ENCODE measurements at places on chromosomes 2 and 18. TPM values are rescaled to one million over a fixed set of nuclear protein-coding genes. Genes with fewer than 3 reads are reported as not detected.

DNA sequence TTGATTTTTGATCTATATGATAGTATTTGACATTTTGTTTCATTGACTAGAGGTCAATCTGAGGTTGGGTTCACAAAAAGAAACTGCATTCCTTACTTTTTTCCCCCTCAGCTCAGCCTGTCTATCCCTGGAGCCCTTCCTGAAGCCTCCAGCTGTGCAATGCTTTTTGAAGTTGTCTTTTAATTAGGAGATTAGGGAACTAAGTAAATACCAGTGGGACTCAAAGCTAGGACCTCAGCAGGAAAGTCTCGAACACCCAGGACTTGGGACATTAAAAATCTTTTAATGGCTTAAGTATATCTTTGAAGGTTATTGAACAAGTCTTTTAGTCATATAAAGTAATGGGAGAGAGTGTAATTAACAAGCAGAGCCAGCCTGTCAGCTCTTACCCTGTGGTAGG is 220.2 kb downstream of the PDE11A start:
- no peaks in the 10 kb centered on the region for H3K36me3 ChIP-seq
- no peak overlapping the region for H3K4me3 ChIP-seq
- no peak for DNase-seq
- H3K27ac ChIP-seq = no peak overlapping the region
- no peaks in the 10 kb centered on the region for H3K27me3 ChIP-seq

DNA sequence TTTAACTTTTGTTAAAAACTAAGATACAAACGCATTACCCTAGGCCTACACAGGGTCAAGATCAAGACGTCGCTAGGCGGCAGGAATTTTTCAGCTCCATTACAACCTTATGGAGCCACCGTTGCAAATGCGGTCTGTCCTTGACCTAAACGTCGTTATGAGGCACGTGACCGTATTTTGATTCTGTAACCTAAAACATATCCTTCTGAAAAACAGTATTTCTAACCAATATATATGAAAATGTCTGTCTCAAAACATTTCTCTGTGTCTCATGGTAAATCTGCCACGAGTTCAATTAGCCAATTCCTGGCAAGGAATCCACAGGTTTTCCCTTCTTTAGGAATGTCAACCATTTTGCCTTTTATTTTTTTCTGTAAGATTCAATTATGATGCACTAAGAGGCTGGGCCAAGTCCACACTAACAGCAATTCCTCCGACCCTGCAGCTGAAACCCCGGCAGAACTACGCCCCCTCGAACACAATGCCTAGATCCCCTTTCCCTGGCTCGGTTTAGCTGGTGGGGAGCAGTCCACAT is 1.7 kb downstream of the RTN4 start:
- H3K36me3 ChIP-seq = no peaks in the 10 kb centered on the region
- H3K27me3 ChIP-seq = no peaks in the 10 kb centered on the region
- H3K4me1 ChIP-seq = peaks cover 49% of the 10 kb centered on the region
- DNase-seq = no peak
- peak overlapping the region; percentile 96 for H3K4me3 ChIP-seq

GRCh38 chr2:118269408-118270051 is 181.3 kb downstream of the INSIG2 start:
- H3K27ac ChIP-seq = no peak overlapping the region
- no peaks in the 10 kb centered on the region for H3K27me3 ChIP-seq
- no peaks in the 10 kb centered on the region for H3K4me1 ChIP-seq
- DNase-seq = no peak

- no peak overlapping the region for H3K27ac ChIP-seq
- no peaks in the 10 kb centered on the region for H3K27me3 ChIP-seq
- H3K4me1 ChIP-seq = no peaks in the 10 kb centered on the region
- no peak for DNase-seq
Observed at GRCh38 chr2:19881221-19881907, 20.4 kb downstream of the TTC32 start.

- no peak overlapping the region for H3K27ac ChIP-seq
- H3K36me3 ChIP-seq = peaks cover 25% of the 10 kb centered on the region
- no peak overlapping the region for H3K4me3 ChIP-seq
- no peaks in the 10 kb centered on the region for H3K27me3 ChIP-seq
Observed at GRCh38 chr2:48454504-48454903, 75.5 kb upstream of the STON1 start.

GRCh38 chr2:239544143-239544917 is 143.5 kb upstream of the HDAC4 start:
- H3K36me3 ChIP-seq = no peaks in the 10 kb centered on the region
- H3K27ac ChIP-seq = no peak overlapping the region
- H3K4me3 ChIP-seq = no peak overlapping the region
- no peaks in the 10 kb centered on the region for H3K27me3 ChIP-seq
- no peak for DNase-seq

DNA sequence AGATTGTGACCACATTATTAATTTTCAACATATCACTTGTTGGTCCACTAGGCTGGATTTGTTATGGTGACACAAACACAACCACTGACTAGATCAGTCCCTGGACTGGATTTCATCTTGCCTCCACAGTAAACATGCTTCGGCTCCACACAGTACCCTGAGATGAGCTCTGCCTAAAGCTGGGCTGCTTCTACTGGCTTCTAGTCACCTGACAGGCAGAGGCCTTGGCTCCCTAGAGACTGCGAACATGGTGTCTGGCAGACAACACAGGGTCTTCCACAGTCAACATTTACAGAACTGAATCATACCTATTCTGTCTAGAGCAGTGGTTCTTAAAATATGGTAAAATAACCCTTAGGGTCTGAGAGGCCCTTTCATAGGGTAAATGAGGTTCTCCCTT is 69.2 kb downstream of the RIT2 start:
- H3K27me3 ChIP-seq = no peaks in the 10 kb centered on the region
- no peak for DNase-seq
- H3K27ac ChIP-seq = no peak overlapping the region
- no peaks in the 10 kb centered on the region for H3K4me1 ChIP-seq
- no peak overlapping the region for H3K4me3 ChIP-seq

- H3K4me3 ChIP-seq = peak overlapping the region; percentile 92
- DNase-seq = no peak
- H3K27me3 ChIP-seq = no peaks in the 10 kb centered on the region
Observed at GRCh38 chr18:25348386-25349130, 3.4 kb downstream of the ZNF521 start.

DNA sequence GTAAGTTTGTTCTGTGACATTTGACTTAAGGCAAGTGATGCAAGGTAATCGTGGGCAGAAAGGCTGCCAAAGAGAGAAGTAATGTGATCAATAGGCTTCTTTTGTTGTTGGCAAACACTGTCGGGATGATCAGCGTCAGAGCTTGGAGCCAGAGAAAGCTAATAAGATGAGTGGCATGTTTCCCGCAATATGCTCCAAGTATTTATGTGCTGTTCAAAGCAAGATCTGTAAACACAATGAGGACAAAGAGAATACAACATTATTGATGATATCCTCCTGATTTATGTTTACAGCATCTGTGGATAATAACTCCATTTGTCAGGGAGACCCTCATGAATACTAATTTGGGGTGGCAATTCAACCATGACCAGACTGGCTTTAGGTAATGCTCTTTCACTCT is 603.3 kb downstream of the TDRD15 start:
- H3K36me3 ChIP-seq = no peaks in the 10 kb centered on the region
- no peak for DNase-seq
- H3K4me3 ChIP-seq = no peak overlapping the region

DNA sequence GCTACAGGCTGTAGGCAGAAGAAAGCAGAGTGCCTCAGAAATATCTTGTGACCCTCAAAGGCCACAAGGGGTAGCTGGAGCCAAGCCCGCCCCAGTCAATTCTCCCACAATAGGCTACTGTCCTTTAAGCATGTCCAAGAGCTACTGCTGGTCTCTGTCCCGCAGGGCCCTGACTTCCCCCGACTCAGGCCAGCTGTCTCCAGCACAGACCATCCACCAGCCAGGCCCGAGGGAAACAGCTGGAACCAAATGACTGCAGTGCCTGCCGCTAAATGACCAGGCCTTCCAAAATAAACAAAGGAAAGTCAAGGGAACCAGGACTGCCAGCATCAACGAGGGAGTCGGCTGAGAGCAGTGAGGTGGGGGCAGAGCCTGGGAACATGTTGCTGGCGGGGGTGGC is 36.7 kb downstream of the MCFD2 start:
- DNase-seq = peak; percentile 33
- peaks cover 52% of the 10 kb centered on the region for H3K4me1 ChIP-seq
- H3K27me3 ChIP-seq = no peaks in the 10 kb centered on the region
- H3K27ac ChIP-seq = no peak overlapping the region
- H3K4me3 ChIP-seq = no peak overlapping the region

GRCh38 chr2:230666885-230667712 is 45.5 kb upstream of the CAB39 start:
- H3K27me3 ChIP-seq = no peaks in the 10 kb centered on the region
- no peak for DNase-seq
- H3K27ac ChIP-seq = peak overlapping the region; percentile 27
- H3K36me3 ChIP-seq = no peaks in the 10 kb centered on the region
- peaks cover 12% of the 10 kb centered on the region for H3K4me1 ChIP-seq

GRCh38 chr2:102585847-102586404 is 33.4 kb upstream of the SLC9A2 start:
- H3K27ac ChIP-seq = peak overlapping the region; percentile 73
- peak overlapping the region; percentile 48 for H3K4me3 ChIP-seq
- H3K4me1 ChIP-seq = peaks cover 20% of the 10 kb centered on the region
- DNase-seq = no peak

Gene G6PC2
- total RNA-seq = not detected

Gene GPR39
- total RNA-seq = 2.7 TPM

Gene DSG2
- total RNA-seq = 0.81 TPM

Gene ADD2
- 0.41 TPM for total RNA-seq

Gene CAVIN2
- total RNA-seq = 15.0 TPM

Gene NYAP2
- 0.14 TPM for total RNA-seq

Gene SP5
- total RNA-seq = not detected

Data from thoracic aorta (tissue), 2 donors.